Right ventricle myocardium superior (tissue), 1 donor: ENCODE measurements at places on chromosomes 2 and 18.
A peak's percentile ranks its signal among the peaks of the same experiment; 100 is the strongest.

GRCh38 chr2:203451011-203451410 is 84.1 kb downstream of the RAPH1 start:
- DNase-seq = no peak

DNA sequence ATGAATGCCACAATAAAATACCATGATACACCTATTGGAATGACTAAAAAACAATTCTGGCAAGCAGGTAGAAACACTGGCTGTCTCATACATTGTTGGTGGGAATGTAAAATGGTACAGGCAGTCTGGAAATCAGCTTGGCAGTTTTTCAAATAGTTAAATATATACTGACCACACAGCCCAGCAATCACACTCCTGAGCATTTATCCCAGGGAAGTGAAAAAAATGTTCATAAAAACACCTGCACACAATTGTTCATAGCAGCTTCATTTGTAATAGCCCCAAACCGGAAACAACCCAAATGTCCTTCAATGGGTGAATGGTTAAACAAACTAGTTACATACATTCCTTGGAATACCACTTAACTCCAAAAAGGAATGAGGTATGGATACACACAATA is 137.2 kb downstream of the TFCP2L1 start:
- no peak for DNase-seq

GRCh38 chr2:205218056-205218455 is 464.2 kb upstream of the NRP2 start:
- no peak for DNase-seq

DNA sequence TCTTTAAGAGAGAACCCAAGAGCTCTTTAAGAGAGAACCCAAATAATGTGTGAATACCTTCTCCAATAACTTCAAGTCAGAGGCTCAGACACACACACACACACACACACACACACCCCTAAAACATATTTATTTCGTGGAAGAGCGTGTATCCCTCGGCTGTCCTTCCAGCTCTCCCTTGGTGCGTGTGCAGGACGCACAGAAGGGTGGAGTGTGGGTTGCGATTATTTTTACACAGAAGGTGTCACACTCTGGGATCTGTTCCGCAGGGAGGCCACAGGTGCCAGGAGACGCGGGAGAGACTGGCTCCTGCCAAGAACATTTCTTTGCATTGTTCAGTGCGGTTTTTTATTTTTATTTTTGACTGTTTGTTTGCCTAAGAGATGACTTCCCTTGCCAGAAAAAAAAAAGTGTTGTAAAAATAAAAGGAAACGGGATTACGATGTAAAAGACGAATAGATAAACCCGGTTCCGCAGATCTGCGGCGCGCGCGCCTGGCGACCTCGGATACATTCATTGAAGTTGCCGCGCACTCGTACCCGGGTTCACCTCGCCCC is 47.3 kb upstream of the ATP6V1B1 start:
- no peak for DNase-seq

DNA sequence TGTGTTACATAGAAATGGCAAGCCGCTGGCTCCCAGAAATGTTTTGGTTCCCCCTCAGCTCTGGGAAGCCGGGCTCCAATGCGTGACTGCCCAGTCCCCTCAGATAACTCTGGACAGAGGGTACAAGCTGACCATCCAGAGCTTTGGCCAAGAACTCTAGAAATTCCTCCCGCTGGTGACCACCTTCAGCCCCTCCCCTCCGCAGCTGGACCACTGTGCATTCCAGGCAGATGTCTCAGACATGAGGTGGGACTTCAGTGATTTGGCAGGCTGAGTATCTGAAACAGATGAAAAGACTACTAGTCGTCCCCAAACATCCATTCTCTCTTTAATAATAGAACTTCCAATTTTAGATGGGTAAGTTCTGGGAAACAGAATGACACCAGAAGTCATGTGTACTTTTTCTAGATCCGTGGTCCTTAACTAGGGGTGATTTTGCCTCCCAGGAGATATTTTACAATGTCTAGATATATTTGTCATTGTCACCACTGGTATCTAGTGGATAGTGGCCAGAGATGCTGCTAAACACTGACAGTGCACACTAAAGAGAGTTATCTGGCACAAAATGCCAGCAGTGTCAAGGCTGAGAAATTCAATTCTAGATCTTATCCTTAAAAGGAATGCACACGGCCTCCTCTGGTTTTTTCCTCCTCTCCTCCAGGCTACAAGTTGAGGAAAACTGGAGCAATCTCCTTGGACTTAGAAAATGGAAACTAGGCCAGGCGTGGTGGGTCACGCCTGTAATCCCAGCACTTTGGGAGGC is 294.3 kb downstream of the SRBD1 start:
- no peak for DNase-seq

- DNase-seq = no peak
These were observed 302.4 kb downstream of the CLIP4 start for GRCh38 chr2:29417630-29418029.

DNA sequence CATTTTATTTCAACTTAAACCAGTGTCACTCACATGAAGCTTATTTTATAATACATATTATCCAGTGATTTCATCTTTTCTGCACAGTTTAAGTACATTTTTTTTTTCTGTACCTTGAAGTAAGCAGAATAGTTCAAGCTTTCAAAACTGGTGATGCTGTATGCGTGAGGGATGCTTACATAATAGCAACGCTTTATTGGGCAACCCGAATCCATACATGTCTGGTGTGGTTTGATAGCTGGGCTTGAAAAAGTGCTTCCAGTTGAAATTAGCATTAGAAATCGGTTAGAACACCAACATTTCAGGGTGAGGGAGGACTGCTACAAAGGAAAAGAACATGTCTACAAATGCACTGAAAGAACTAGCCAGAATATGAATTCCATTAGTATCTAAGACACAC is 117.4 kb downstream of the MBP start:
- no peak for DNase-seq

DNA sequence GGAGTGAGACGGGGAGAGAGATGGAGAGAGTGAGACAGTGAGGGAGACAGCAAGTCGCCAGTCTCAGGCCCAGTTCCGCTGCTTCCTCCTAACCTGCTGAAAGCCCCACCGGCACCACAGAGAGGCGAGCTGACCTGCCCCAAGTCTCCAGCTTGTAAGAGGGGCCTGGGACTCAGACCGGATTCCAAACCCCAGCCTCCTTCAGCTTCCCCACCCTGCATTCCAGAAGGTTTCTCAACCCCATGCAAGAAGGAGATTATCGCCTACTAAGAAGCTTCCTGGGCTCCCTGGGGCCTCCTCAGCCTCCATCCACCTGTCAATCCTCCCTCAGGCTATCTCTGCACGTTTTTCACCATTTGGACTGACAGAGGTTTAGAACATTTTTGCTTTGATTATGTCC is 173.1 kb upstream of the RAB6C start:
- DNase-seq = no peak

- DNase-seq = no peak
These were observed 91.4 kb downstream of the COPS8 start for GRCh38 chr2:237177052-237177451.

DNA sequence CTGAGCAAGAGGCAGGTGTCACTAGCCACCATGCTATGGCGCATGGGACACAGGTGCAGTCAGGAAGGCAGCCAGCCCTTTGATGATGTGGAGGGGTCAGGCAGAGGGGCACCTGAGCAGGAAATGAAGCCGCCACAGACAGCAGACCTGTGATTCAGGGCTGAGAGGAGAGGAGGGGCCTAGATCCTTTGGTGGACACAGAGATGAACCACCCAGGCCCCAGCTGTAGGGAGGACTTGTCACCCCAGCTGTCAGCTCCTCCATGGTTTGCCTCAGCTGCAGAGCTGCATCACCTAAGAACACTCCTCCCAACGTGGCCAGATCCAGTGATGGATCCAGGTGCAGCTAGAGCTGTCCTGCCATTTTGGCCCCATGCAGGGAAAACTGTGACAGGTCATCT is 11.6 kb downstream of the ASB18 start:
- no peak for DNase-seq

DNA sequence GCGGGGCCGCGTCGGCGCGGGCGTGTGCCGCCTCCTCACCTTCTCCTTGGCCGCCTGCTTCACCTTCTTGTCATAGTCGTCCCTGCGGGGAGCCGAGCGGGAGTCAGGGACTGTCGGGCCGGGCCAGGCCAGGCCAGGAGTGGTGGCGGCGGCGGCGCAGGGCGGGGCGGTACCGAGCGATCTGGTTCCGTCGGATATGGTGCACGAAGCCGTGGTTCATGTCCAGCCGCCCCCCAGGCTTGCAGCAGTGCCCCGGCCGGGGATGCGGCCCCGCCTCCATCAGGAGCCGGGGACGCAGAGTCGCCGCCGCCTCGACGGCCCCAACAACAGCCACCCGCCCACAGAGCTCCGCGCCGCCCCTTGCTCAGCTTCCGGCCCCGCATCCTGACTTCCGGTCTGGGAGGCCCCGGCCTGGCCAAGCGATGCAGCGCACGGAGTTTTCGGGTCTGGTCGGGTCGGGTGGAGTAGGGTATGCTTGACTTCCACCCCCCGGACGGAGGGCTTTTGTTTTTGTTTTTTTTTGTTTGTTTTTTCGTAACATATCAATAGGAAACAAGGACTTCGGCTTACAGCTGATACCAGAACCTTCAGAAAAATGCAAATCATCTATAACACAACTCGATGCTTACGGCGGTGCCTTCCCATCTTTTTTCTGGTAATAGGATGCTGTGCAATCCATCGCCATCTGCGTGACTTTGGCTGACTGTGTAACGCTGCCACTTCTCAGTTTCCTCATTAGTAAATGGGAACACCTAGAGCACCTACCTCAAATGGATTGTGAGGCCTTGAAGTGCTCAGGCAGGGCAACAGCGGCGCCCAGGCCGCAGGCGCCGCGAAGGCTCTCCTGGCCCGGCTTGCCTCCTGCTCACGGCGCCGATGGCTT is at the start of gene C2orf68:
TSS of gene C2orf68 (minus strand) at position 362 of the 883 bp plus-strand sequence. CDS start at position 280, 82 bp downstream.
- DNase-seq = peak; percentile 95

DNA sequence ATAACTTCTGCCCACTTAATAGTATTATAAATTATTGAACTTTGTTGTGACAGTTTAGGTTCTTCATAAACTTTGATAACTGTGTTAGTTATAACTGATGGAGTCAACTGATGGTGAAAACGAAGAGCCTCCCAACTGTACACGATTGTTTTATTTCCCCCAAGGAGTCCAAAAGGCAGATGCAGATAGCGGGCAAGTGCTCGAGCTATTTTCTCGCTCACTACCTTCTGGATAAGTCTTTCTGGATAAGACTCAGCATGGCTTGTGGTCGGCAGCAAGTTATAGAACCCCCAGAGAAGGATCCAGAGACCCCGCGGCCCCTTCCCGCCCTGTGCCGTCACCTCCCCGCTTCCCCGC is 517 bp downstream of the GCFC2 start:
- DNase-seq = no peak

GRCh38 chr2:205070889-205071288 is 525.6 kb downstream of the PARD3B start:
- no peak for DNase-seq

DNA sequence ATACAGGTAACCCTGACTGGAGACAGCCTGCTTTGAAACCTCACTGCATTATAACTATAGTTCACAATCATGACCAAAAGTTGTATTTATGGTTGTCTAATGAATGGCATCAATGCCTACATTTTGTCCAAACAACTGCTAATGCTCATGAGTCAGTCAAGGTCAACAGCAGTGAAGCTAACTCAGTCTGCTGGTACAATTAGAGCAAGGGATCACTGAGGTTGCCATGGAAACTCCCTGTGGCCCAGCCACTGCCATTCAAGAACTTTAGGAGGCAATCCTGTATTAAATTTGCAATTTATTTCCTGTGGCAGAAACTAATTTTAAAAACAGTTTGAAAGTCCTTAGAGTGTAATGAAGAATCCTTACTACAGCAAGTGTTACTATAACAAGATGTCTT is 185.1 kb upstream of the SMAD7 start:
- no peak for DNase-seq

GRCh38 chr2:7182525-7182924 is 265.3 kb downstream of the RNF144A start:
- no peak for DNase-seq
